ENCODE measurements at places on chromosomes 5 and 9.

GRCh38 chr5:149223081-149223848, 48.4 kb upstream of the AFAP1L1 start:
- DNase-seq: no peak

DNA sequence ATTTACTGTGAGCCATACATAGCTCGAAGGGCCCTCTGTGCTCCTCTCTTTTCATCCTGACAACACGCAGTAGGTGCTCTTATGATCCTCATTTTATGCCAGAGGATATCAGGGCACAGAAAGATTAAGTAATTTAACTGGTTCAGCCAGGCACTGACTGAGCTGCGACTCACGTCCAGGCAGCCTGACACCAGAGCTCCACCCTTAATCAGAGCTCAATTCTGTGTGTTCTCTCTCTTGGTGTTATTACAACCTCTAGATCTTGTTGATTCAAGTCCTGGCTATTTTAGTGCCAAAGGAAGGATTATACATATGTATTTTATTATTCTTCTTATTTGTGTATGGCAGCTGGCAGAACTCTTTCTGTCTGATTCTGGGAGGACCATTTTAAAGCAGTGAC, 59.7 kb downstream of the OSMR start:
- DNase-seq: no peak

DNA sequence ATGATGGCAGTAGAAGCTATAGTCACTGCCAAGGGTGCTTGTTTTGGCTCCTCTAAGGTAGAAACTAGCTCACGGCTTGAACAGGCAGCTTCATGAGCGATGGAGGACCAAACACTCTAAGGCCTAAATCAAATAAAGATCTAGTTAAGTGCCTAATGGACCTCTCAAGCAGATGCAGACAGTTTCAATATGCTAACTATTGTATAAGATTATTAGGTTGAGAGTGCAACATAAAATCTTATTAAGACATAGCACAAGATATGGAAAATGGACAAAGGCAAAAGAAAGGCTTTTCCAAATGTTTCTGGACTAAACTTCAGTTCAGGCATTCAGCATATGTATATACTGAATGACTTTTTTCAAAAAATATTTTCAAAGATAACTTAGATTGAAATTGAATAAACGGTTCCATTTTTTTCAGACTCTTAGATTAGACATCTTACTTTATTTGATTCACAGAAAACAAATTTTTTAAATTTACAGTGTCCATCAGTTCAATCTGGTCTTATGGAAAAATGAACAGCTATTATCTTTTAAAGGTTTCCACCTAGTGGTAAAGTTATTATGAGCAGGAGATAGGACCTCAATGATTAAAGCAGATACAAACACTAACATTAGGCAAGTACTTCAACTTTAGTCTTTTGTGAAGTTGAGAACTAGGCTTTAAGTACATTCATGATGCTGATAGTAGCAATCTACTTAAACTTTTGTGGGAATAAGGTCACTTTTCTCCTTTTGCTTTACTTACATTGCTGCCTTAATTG, 1167.7 kb downstream of the MAT2B start:
- no peak for DNase-seq

GRCh38 chr5:84869675-84870074, 485.0 kb upstream of the EDIL3 start:
- DNase-seq: no peak
